ENCODE measurements at places on chromosomes 2 and 18.

DNA sequence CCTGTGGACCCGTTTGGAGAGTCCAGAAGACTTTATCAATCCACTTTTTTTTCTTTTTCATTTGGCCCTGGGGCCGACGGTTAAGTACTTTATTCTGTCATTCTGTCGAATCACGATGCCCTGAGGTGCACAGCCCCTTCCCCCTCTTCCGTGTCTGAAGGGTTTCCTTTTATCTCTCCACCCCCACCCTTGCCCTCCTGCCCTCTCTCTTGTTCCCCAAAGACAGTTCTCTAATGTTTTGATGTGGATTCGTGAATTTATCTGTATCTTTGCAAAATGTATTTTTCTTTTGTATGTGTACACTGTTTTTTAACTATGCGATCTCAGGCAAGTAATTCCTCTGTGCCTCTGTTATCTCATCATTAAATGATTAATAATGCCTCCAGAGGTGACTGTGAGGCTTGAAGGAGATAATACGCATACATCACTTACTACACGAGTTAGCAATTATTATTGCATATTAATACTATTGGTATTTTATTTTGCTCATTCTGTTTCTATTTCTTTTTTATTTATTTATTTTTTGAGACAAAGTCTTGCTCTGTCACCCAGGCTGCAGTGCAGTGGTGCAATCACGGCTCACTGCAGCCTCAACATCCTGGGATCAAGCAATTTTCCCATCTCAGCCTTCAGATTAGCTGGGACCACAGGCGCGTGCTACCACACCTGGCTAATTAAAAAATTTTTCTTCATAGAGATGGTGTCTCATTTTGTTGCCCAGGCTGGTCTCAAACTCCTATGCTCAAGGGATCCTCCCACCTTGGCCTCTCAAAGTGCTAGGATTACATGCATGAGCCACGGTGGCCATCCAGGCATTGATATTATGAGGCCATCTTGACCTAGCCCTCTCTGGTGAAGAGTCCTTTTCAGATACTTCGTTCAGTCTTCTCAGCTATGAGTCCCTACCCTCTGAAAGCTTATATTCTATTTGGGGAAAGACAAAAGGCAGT lies 1.4 kb upstream of the CASP8 start:
- DNase-seq, result no peak

GRCh38 chr2:159907909-159908308 lies 109.9 kb upstream of the CD302 start:
- DNase-seq, result no peak

GRCh38 chr2:73255907-73256617 lies 22.0 kb downstream of the CCT7 start:
- no peak for DNase-seq

DNA sequence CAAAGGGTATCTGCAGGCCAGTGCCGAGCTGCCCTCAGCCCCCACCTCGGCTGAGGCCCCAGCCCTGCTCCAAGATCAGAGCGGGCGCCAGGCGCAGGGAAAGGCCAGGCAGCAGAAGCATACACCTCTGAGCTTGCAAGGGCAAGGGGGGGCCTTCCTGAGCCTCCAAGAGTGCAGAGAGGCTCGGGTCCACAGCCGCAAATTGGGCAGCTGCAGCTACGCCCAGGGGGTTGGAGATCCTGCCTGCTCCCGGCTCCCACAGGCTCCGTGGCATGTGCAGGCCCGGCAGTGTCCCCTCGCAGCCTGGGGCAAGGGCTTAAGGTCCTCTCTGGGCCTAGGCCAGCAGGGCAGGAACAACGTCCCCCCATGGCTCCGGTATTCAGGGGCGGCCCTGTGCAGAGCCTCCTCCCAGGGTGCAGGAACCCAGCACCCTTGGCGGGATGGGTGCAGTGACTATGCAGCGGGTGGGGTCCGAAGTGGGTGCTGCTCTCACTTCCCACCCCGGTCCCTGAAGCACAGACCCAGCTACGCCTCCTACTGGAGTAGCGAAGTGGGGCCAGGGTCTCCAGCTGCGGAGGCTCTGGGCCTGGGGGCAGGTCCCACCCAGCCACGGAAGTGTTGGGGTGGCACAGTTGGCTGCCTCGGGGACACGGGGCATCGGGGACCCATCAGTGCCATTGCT lies 120.2 kb upstream of the TMEFF2 start:
- DNase-seq, result no peak

- no peak for DNase-seq
These were observed 194.1 kb downstream of the ANAPC1 start for GRCh38 chr2:111689941-111690340.

DNA sequence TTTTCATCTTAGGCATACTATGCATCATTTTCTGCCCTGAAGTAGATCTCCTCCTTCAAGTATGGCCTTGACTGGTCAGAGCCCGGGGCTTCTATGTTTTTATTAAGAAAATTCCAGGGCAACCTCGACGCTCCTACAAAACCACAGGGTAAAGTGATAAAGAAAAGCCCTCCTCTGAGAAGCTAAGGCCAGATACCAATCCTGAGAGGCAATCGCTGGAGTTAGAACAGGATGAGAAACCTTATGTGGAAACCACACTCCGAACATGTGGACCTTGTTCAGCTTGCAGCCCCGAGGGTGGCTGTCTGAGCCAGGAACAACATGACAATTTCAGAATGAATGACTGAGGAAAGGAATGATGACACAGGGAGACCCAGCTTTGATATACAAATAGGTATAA lies 35.6 kb downstream of the RMC1 start:
- no peak for DNase-seq

GRCh38 chr2:85888020-85888683 lies 638 bp downstream of the ST3GAL5 start:
- DNase-seq, result peak; percentile 11

DNA sequence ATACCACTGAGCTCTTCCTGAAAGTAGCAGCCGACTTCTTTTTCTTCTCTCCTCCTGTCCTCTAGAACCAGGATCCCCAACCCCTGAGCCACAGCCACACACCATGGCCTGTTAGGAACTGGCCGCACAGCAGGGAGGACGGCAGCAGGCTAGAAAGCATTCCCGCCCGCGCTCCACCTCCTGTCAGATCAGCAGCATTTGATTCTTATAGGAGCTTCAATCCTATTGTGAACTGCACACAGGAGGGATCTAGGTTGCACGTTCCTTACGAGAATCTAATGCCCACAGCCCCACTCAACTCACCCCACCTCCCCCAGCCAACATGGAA lies 179.1 kb upstream of the SH3BP4 start:
- DNase-seq, result no peak

DNA sequence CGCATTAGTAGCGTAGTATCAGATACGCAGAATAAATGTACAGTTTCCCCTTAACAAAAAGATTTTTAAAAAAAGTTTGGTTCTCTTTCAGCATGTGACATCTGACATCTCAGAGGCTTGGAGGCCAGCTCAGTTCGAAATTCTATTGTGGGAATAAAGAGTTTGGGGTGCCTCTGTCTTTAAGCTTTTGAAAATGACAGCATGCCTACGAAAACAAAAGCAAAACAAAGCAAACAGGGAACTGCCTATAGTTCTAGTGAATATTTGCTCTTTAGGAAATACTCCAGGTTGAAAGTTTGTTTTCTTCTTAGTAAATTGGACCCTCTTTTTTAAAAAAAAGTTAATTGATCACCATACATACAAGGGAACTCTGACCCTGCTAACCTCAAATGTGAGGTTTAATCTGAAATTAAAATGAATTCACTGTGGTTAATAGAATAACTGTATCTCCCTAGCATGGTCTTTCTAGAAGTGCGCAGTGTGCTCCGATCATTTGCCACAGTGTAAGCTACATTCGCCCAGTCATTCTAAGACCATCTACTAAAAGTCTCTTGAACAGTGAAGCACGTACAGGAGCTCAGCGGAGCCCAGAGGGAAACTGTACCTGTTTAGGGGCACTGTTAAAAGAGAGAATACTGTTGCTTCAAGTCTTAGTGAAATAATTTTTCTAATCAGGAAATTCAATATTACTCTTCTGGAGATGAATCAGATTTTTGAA lies 347.0 kb upstream of the CDH2 start:
- no peak for DNase-seq

DNA sequence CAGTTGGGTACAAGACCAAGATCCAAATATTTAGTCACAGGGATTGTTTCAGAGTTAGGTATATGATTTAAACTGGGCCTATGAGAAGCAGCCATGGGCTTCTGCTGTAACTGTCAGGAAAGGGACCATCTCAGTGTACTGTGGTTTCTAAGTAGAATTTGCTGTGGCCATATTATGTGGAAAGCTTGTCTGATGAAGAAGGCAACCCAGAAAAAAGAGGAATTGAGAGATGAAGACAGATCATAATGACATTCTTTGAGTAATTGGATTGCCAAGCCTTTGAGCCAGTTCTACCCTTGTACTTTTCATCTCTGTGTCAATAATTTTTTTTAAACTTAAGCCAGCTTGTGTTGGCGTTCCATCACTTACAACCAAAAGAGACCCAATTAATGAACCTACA lies 259.6 kb downstream of the NUP35 start:
- no peak for DNase-seq

DNA sequence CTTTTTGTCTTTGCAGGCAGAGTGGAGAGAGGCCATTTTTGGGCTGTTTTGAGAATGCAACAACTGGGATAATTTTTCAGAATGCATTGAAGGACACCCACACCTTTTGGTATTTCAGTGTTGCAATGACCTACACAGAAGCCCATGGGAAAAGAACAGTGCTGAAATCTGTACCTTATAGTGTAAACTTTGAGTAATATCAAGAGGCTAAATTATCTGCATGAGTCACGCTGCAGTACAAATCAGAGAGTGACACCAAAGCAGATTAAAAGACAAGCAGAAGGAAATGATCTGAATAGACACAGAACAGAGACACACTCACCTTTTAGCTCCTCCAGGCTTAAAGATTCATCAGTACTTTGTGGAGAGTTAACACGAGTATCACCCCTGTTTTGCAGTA lies 265.3 kb downstream of the PAX3 start:
- DNase-seq, result no peak

- no peak for DNase-seq
These were observed 194.7 kb downstream of the RND3 start for GRCh38 chr2:150292807-150293206.

GRCh38 chr2:192749611-192750200 lies 555.0 kb upstream of the TMEFF2 start:
- DNase-seq, result no peak

DNA sequence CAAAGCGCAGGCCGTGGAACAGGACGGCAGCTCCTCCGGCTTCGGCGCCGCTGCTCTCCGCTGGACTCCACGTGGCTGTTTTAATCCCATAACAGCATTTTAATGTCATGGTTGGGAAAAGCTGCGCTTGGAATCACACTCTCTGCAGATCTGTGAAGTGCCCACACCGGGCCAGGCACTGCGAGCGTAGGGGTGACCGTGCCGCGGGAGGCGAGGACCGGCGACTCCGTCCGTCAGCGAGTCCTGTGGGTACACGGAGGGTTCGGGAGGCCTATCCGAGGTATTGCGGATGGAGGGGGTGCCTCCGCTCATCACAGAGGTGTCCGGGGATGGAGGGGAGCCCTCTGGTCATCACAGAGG lies 198.0 kb upstream of the SALL3 start:
- no peak for DNase-seq

- DNase-seq, result no peak
These were observed 82.6 kb downstream of the ZNF532 start for GRCh38 chr18:58947136-58947732.

GRCh38 chr2:143698888-143699570 lies 569.8 kb downstream of the ARHGAP15 start:
- DNase-seq, result no peak

- DNase-seq, result peak; percentile 76
These were observed 157.8 kb downstream of the BCL2 start for GRCh38 chr18:63161761-63162195.

GRCh38 chr2:37878536-37878935 lies 46.6 kb upstream of the RMDN2 start:
- no peak for DNase-seq

- DNase-seq, result no peak
These were observed 412.1 kb downstream of the TSN start for GRCh38 chr2:122167515-122167914.

GRCh38 chr2:174328961-174329715 lies 5.6 kb upstream of the SP9 start:
- DNase-seq, result no peak

DNA sequence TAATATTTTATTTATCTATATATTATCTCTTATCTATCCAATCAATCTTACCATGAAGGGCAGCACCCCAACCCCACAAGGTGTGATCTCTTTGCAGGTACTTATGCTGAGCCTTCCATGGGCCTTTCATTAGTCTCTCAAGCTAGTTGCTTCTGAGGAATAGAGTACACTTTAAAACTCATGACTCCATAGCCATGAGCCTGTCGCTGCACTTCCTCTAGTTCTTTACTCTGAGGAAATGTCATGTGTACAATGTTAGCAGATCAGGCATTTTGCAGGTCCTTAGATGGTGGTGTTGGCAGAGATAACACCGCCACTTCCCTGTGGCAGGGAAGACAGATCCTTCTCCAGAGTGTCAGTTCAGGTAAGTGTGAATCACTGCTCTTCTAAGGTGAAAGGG lies 29.5 kb upstream of the STAT4 start:
- DNase-seq, result no peak

DNA sequence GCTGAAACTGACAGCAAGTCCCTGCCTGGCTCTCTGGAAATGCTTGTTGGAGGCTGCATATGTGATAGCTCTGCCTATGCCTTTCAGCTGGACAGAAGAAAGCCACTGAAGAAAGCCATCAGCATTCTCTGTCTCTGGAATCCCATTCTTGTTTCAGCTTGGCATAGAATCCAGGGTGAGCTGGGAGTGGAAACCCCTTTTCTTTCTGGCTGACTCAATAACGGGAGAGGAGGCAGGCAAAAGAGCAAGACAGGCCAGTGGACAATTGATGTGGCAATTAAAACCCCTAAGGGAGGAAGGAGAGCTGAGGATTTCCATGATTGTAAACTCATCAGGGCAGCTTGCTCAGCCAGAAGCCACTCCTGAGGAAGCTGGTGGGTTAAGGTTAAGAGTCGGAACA lies 208.1 kb downstream of the CLIP4 start:
- DNase-seq, result no peak

All from T-helper 1 cell (primary cell).